Fibroblast of skin of left biceps (primary cell): ENCODE measurements at places on chromosomes 11 and 22.

DNA sequence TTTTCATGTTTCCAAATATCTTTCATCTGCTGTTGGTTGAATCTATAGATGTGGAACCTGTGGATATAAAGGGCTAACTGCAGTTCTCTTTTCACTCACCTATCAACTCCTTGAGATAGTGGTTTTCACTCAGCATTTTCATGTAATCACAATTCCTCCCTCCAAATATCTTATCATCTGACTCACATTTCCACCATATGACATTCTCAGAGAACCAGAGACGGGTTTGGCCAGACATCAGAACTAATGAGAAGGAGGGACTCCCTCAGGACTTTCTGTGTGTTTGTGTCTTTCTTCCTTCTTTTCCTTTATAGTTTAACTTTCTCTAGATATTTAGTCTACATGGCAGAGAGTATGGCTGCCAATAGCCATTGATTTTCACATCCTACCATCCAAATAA lies 134.8 kb upstream of the DDI1 start:
- no peak for DNase-seq

- DNase-seq, result no peak
Measured at GRCh38 chr11:76791861-76792260, 8.7 kb downstream of the TSKU start.

DNA sequence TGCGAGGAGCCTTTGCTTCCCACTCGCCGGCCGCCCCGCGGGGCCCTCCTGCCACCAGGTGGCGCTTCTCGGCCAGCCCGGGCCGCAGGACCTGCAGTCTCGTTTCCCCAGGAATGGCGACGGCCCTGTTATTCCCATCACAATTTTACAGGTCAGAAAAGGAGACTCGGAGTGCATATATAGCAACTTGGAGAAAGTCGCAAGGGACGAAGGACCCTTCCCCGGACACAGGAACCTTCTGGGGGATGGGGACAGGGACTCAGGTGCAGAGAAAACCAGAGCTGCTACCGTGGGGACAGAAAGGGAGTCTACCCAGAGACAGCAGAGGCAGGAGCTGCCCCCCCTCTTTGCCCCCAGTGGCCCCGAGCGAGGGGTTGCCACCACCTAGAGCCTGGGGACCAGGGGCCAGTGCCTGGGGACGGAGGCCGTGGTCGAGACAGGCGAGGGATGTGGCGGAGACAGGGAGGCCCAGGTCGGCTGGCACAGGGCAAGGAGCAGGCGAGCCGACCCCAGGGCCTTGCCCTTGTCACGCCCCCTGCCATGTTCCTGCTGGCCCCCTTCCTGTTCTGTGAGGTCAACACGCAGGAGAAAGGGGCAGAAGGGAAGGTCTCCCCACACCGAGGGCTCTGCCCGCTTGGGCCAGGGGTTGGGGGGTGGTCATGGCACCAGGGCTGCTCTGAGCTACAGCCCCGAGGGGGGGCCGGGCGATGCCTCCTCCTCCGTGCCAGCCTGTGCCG lies 3.5 kb upstream of the KRTAP5-6 start:
- peak; percentile 25 for DNase-seq

DNA sequence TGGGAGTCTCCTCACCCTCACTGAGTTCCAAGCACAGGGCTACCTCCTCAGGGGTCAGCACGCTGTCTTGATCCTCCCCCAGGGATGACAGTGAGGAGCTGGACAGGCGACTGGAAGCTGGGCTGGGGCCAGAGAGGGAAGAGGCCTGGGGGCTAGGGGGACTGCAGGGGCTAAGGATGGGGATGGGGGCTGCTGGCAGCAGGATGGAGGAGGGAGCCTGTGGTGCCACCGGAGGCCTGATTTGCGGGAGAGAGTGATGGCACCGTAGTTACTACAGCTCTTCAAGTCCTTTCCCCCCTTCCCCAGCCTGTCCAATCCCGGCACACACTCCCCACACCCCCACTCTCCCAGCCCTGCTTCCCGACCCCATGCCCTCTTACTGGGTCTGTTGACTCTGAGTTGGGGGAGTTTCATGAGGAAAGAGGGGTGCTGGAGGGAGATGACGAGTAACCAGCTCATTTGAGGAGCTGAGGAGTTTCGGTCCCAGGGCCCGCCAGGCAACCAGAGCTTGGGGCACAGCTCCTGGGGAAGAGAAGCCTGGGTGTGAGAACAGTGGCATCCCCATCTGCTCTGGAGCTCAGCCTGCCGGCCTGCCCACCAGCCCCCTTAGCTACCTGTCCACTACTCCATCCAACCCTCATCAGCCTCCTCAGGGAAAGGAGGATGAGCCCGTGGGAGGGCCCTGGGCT lies 10.5 kb downstream of the ROBO4 start:
- DNase-seq, result no peak

DNA sequence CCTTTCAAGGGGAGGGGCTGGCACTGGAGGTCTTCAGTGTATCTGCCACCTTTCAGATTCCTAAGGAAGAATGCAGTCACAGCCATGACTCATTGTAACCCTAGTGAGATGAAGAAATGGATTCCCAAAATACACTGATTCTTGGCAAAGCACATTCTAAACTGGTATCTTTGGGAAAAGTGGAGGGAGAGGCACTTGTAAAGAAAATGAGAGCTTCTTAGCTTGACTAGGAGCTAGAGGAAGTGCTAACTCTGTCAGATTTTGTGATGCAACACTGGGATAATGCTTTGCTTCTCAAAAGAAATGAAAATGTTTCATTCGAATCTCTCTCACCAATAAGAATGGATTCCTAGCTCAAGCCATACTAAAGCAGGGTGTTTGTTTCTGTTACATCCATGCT lies 14.3 kb downstream of the NRIP3 start:
- peak; percentile 28 for DNase-seq

DNA sequence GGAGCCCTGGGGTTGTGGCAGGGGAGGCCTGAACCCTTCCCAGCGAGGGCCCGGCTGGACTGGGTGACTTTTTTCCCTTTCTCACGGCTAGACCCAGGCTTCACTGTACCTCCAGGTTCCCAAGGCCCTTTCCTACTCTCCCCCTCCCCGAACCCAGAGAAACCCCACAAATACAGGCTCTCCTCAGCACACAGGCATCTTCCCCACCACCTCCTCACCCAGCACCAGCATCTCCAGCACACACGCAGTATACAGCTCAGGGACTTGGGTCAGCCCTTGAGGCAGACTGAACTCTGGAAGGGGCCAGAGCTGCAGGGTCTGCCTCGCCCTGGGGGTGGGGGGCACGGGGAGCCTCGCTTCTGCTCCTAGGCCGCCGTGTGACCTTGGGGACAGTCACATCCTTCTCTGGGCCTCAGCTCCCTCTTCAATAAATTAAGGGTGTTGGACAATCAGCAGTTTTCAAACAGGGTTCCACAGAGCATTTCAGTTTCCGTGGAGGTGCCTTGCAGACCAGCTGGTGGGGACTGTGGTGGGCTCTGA lies 4.5 kb downstream of the TMPRSS13 start:
- no peak for DNase-seq

- DNase-seq, result no peak
Measured at GRCh38 chr22:24947881-24948280, 1.4 kb upstream of the LHFPL7 start.

GRCh38 chr11:132402071-132402684 lies 1031.8 kb downstream of the NTM start:
- DNase-seq, result peak; percentile 23
